Suppressor macrophage treated with lipopolysaccharide for 1 hour (primary cell): ENCODE measurements at places on chromosomes 5 and 9.
A peak's percentile ranks its signal among the peaks of the same experiment; 100 is the strongest.

DNA sequence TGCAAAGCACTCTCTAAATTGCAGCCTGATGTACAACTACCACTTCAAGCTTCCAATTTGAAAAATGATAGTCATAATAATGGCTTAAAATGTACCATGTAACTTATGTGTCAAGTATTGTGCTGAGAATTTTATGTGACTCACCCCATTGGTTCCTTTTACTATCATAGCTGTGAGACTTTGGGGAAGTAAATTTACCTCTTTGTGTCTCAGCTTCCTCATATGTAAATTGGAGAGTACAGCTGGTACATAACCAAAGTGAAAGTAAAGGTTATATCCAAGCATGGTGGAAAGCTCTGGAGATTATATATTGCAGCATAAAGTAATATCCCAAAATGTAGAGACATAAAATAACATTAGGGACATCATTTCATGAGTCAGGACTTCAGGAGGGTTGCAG lies 2200.4 kb upstream of the C9orf72 start:
- peak; percentile 41 for DNase-seq

GRCh38 chr9:6171667-6172066 lies 43.9 kb upstream of the IL33 start:
- DNase-seq = no peak

DNA sequence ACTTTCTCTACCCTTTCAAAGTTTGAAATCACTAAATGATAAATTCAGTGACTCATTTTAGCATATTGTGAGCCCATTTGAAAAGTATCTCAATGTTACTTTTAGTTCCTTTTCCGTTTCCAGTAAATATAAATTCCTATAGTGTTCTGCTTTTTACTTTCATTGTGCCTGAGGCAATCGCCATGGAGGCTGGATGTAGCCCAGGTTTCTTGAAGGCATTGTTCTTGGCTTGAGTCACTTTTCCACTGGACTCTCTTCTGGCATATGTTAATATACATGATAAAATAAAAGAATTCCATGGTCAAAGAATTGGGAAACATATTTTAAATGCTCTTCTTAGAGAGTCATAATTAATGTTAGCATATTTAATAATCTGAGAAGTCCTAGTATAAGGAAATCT lies 327.0 kb downstream of the IZUMO3 start:
- no peak for DNase-seq

DNA sequence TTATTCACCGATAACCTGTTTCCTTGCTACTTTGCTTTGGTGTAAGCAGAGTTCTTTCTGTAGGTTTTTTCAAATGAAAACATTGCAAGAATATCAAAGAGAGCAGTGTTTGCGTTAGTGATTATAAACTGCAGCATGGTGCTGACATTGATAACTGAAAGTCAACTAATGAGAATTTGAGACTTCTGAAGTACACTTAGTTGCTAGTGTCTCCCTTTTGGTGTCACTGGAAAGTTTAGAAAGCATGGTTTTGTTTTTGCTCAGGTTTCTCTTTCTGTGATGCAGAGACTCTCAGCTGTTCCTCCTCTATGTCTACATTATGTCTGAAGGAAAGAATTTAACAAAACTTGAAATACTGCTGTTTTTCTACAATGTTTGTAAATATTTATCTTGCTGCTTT lies 80.2 kb upstream of the ZNF169 start:
- no peak for DNase-seq

DNA sequence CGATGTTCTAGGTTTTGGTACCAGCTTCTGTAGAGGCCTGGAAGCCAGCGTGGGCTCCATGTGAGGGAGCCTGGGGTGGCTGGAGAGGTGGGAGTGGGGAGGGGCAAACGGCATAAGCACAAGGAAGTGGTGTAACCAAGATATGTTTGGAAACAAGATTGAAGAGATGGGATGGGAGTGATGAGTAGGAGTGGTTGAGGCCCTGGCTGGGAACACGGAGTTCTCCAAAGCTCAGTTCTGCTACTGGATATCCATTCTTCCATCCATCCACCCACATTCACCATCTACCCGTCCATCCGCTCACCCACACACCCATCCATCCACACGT lies 12.2 kb downstream of the TSPAN17 start:
- DNase-seq = no peak

GRCh38 chr5:168659286-168659847 lies 80.2 kb upstream of the PANK3 start:
- DNase-seq = no peak

DNA sequence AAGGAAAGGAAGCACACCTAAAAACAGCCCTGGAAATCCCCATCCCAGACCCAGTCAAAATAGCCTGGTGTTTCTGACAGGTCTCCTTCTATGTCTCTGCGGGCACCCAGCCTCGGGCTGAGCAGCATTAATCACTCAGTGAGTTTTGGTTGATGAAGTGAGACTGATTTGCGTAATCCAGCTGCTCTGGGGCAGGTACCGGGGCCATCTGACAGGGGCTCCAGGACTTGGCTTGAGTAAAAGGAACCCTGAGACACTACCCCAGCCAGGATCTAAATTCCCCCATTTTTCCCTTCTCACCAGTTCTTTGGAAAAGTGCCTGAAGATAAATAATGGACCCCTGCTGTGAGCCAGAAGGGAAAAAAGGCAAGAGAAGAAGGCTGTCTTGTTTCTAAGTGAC lies 596 bp downstream of the SLC28A3 start:
- no peak for DNase-seq
